NCI-H2227 treated with DMSO at 0.1 percent for 48 hours (cell line): ENCODE measurements at places on chromosomes 1 and 21.

DNA sequence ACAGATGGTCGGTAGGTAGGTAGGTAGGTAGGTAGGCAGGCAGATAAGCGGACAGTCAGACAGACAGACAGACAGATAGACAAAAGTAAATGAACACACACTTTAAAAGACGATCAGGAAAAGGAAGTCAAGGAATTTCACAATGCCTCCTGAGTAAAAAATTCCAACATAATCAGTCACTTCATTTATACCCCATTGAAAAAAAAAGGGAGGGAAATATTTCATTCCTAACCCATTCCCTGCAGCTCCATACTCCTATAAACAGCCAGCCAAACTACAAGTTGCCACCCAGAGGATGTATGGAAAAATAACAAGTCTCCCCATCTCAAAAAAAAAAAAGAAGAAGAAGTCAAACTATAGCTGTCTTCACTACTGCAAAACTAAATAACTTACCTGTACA, 43.4 kb downstream of the ZZZ3 start:
- DNase-seq: no peak

GRCh38 chr1:197924516-197925123, 7.4 kb downstream of the LHX9 start:
- peak; percentile 12 for DNase-seq

DNA sequence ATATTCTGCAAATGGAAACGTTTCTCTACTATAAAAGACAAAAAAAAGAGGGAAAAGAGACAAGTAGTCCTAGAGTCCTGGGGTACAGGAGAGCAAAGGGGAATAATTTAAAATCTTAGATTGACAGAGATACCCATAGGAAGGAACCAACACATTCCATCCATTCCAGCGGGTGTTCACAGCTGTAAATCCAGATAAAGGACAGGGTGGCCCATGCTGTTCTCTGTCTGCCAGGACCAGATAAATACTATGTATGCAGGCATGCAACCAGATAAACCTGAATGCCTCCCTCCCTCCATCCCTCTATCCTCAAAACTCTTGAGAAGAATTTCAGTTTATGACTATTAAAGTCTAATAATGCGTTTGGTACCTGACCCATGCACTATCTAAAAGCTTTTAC, 131.8 kb downstream of the PTPN14 start:
- DNase-seq: no peak

DNA sequence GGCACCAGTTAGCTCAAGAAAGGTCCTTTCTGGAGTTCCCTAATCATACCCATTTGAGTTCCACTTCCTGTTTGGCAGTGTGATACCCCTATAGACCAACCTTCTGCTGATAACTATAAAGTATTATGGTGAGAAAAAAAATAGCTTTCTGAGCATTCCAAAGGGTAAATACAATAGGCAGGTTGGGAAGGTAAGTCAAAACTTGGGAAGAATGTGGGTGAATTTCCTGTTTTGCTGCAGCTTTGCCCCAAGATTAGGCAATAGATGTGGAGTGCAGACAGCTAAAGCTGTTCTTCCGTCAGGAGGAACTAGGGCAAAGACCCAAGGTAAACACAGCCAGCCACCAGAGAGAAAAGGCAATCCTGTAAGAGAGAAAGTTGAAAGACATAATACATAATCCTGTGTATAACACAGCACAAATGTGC, 49.9 kb upstream of the GUCA2A start:
- no peak for DNase-seq

DNA sequence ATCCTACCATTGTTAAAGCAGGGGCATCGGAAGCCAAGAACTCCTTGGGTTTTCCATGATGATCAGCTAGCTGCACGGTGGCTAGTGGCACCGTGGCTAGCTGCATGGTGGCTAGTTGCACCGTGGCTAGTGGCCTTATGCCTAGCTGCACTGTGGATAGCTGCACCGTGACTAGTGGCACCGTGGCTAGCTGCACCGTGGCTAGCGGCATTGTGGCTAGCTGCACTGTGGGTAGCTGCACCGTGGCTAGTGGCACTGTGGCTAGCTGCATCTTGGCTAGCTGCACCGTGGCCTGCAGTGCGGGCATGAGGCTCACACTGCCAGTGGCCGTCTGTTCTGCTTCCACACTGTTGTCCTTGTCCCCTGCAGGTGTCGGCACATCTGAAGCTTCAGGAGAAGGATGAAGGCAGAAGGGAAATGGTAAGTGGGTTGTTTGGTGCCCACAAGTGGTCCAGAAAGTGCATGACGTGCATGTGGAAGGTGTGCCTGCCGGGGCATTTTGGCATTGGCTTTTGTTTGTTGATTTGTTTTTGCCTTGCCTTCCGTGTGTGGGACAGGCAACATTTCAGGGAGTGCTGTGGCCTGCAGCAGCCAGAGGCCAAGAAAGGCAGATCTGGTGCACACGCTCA, 38.6 kb downstream of the TFF3 start:
- DNase-seq: no peak

- DNase-seq: no peak
These were observed 64.5 kb downstream of the COL18A1 start for GRCh38 chr21:45469273-45470086.

DNA sequence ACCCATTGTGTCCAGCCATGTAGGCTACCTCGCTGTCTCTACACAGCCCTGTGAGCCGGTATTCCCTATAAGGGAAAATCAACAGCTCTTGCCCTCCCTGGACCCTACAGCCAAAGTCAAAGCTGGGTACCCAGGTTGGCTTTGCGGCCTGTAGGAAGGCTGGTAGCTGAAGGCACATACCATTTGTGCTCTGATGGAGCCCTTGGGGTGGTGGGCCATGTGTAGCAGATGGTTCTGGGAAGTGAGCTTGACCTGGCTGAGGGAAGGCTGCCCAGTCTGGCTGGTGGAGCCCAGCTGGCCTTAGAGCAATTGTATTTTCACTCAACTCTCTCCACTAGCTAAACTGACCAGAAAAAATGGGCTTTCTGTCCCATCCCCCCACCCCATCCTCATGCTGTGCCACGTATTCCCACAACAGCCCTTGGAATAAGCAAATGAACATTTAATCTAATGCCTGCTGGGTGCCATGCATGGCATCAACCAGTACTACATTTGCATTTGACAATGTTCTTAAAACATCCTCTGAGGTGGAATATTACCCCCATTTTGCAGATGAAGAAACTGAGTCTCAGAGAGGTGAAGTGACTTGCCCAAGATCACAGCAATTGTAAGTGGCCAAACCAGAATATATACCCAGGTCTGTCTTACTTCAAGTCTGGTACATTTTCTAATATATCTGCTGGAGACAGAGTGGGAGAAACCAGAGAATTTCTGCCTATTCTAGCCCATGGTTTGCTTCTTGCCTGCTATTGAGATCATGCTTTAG, 56.8 kb downstream of the NDUFS5 start:
- no peak for DNase-seq

GRCh38 chr1:247962911-247963588, 2.0 kb upstream of the OR2AK2 start:
- no peak for DNase-seq
